ENCODE measurements at places on chromosomes 13 and 19. TPM values are rescaled to one million over a fixed set of nuclear protein-coding genes. Genes with fewer than 3 reads are reported as not detected.

Gene C19orf81
- not detected for total RNA-seq

- DNase-seq = no peak
Observed at GRCh38 chr13:86447479-86447878, 648.3 kb upstream of the SLITRK6 start.

Gene OVOL3
- not detected for total RNA-seq

DNA sequence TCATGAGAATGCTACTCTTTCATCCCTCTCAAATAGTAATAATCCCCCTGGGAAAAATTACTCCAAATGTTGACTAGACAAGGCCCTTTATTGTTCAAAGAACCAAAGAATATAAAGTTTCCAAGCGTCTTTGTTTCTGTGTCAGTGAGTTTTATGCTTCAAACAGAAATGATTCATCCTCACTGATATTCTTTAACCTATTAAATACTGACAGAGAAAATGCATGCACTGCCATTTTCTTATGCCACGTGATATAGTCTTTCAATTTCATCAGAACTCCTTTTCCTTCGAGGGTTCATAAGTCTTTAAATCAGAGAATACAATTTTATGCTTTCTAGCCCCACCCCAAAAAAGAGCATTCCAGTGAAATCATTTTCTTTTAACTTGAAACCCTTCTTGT, 211.6 kb downstream of the SHISA2 start:
- no peak for DNase-seq

- peak; percentile 70 for DNase-seq
Observed at GRCh38 chr13:30690282-30691188, 44.8 kb upstream of the ALOX5AP start.

DNA sequence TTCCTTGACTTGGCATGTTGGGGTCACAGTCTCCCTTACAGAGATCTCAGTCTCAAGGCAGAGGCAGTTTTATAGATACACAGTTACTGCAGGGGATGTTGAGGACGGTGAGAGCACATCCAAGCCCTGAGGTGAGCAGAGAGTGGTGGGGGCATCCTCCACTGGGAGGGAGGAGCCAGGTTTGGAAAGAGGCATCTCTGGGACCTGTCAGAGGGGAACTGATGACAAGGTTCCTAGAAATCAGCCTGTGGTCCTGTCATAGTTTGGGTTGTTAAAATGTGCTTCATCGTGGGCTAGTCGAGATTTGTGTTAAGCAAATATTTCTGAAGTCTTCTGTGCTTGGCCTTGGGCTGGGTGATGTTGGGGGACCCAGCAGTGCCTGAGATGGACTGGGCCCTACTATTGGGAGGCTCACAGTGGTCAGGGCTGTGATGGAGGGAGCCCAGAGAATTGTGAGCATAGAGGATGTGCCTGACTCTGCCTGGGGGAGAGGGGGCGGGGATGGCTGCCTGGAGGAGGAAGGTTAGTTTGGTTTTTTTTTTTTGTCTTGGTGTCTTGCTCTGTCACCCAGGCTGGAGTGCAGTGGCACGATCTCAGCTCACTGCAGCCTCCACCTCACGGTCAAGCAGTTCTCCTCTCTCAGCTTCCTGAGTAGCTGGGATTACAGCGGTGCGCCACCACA, 3.9 kb downstream of the SUPT5H start:
- no peak for DNase-seq

- DNase-seq = no peak
Observed at GRCh38 chr13:104833221-104833620, 1702.2 kb downstream of the EFNB2 start.

DNA sequence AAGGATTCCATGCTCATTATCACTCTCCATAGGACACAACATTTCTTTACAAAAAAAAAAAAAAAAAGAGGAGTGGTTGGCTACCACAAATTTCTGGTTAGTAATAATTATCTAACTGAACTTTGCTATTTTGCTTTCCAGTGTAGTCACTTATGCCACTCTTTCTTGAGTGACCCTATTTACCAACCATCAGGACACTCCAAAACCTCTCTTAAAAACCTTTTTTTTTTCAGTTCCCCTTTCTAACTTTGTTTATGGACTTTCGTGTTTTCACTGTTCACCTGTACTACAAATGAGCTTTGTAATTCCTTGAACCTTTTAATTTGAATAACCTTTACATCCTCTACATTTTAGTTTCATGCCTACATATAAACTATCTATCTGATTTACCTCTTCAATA, 686.5 kb upstream of the PCDH9 start:
- DNase-seq = no peak

DNA sequence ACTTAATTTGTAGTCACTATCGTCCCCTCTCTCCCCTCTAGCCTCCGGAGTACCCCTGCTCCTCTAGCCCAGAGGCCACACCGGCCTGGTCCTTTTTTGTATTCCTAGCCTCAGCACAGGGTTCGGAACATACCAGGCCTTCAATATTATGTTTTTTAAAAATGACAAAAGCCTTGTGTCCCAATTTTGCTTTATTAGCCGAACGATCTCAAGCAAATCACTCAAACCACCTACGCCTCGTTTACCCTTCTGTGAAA, 463 bp upstream of the POMP start:
- no peak for DNase-seq

- no peak for DNase-seq
Observed at GRCh38 chr13:100610391-100611347, 22.1 kb upstream of the GGACT start.

GRCh38 chr19:49758292-49758691, 4.8 kb downstream of the TSKS start:
- no peak for DNase-seq

DNA sequence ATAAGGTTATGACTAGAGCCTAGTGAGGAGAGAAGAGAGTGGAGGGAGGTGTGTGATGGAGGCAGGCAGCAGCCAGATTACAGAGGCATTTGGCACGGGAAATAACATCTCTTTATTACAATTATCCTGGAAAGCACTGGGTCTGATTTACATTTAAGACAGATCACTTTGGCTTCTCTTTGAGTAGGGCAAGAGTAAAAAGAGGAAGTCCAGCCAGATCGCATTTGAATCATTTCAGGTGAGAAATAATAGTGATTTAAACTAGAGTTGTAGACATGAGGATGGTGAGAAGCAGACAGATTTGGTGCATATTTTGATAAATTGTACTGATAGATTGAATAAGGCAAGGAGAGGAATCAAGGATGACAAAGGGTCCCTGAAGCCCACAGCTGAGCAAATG, 9.6 kb upstream of the SACS start:
- DNase-seq = no peak
